ENCODE measurements at places on chromosomes 12 and 14.

GRCh38 chr12:17333287-17333686 lies 727.3 kb upstream of the LMO3 start:
- no peak for DNase-seq

- DNase-seq = no peak
Measured at GRCh38 chr14:23123419-23123818, 4.4 kb upstream of the CEBPE start.

DNA sequence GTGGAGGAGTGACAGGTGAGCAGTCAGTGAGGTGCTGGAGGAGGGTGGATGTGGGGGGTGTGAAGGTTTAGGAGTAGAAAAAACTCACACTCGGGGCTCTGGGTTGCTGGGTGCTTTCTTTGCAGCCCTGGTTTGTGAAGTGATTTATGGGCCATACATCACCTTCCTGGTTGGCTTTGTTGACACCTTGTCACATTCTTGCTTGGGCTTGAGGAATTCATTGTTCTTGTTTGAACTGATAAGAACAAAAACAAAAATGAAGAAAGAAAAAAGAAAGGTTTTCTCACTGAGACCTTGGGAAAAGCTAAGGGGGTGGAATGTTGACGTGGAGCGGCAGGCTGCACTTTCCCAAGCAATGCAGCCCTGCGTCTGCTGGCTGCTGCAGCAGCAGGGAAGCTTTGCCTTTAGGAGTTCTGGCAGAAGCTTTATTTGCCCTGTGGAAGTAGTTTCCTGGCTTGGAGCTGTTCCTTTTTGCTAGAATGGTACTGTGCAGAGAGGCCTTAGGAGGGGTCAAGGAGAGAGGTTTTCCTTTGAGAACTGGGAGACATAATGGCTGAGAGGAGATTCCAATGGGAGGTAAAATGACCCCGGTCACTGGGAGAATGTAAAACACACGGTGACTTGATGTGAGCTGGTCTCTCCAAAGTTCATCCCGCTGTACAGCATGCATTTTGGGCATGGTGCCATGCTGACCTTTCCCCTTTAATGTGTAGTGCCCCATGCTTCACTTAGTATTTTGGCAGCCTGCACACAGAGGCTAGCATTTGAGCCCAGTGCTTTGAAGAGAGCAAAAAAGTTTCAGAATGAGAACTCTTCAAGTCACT lies 52.8 kb downstream of the HMGA2 start:
- no peak for DNase-seq

GRCh38 chr14:99346470-99347080 lies 74.6 kb upstream of the BCL11B start:
- DNase-seq = no peak

- no peak for DNase-seq
Measured at GRCh38 chr12:109573914-109574244, 285 bp downstream of the MVK start.

DNA sequence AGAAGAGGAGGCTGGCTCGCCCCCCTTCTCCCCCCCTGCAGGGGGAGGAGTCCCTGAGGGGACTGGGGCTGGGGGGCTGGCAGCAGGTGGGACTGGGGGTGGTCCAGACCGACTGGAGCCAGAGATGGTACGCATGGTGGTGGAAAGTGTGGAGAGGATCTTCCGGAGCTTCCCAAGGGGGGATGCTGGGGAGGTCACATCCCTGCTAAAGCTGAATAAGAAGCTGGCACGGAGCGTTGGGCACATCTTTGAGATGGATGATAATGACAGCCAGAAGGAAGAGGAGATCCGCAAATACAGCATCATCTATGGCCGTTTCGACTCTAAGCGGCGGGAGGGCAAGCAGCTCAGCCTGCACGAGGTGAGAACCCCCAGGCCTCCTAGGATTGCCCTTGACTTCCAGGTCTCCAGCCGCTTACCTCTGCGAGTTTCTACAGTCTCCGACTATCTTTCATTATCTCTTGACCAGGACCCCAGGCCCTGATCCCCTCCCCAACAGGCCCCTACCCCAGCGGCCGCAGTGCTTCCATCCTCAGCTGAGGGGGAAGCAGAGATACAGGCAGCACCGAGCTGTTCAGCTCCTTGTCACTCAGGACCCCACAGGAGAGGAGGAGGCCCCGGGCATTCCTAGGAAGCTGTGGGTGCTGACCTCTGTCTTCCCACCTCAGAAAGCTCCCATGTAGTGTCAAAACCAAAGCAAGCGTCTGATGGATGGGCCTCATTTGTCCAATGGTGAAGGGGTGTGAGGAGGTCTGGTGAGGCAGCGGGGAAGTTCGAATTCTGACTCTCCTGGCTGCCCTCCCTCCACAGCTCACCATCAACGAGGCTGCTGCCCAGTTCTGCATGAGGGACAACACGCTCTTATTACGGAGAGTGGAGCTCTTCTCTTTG lies 3.0 kb downstream of the NAB2 start:
- DNase-seq = no peak

DNA sequence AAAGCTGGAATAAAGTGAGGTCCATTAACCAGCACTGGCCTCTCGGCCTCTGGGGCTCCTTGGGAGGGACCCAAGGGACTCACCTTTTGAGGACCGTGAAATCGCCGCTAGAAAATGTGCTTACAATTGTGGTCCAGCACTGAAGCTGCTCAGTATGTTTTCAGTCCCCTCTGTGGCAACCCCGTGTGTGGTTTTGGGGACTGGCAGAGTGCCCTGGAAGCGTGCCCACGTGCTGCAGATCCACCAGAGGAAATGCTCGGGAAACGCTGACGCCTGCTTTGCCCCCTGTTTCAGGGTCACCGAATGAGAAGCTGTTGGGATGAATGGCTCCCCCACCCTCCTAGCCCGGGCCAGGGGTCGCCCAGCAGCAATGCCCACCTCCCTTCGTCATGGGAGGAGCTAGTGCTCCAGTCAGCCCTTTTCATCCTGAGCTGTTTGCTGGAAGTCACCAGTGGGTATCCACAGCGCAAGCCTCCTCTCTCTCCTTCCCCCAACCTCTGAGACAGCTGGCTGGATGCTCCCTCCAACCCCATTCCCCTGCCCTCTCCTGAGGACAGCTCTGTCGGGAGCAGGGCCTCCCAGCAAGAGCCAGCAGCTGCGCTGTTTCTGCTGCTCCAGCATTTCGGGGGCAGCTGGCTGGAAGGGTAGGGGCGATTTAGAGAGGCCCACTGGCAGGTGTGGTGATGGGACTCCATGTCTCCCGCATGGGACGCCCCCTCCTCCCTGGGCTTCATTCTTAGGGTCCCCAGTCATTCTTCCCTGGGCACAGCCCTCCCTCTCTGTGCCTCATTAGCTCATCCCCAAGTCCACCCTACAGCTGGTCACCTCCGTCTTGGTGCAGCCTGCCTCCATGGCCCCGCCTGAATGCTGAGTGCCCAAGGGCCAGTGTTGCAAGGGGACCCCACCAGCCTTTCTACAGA lies 33.2 kb upstream of the PPP1R13B start:
- no peak for DNase-seq

DNA sequence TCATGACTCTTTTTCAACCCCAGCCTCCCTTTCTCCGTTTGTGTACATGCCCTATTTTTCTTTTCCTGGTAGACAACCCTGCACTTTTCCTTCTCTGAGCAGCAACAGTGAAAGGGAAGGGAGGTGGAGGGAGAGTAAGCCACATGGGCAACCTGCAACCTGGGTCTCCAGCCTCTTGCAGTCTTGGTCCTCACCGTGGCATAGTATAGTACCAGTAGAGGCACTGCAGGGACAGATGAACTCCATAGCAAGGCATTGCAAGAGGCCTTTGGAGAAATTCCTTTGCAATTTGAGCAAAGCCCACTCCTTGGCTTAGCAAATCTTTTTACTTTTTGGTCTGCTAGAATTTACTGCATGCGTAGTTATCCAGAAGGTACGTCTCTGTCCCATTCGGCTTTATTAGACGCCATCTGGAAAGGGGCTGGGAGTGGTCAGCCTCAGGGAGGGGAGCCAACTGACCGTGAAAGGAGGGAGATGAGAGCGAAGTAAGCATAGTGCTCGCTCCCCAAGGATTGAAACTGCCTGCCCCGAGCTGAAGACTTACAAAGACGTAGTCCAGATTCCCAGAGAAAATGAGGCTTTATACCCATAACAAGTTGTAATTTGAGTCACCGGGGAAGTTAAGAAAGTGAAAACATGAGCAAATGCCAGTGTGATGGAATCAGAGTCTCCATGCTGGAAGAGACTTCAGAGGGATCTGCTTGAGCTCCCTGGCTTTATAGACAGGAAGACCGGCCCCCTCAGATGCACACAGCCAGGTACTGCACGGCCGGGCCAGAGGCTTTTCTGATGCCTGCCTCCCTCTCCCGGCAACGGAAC lies 332.0 kb downstream of the CACNA1C start:
- DNase-seq = no peak

DNA sequence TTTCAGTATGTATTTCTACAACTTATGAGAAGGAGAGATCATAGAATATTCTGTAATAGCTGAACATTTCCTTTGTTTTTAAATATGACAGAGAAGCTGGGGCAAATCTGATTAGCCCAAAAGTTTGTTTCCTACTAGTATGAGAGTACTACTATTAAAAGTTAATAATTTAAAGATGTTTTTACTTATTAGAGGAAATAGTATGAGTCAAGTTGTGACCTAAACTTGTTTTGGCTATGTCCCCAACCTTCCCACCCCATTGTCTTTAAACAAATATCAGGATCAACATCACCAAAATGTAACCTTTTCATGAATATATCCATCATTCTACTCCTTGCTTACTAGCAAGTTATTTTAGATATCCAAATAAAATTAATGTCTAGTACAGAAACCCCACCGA lies 10.5 kb downstream of the GNPNAT1 start:
- no peak for DNase-seq

DNA sequence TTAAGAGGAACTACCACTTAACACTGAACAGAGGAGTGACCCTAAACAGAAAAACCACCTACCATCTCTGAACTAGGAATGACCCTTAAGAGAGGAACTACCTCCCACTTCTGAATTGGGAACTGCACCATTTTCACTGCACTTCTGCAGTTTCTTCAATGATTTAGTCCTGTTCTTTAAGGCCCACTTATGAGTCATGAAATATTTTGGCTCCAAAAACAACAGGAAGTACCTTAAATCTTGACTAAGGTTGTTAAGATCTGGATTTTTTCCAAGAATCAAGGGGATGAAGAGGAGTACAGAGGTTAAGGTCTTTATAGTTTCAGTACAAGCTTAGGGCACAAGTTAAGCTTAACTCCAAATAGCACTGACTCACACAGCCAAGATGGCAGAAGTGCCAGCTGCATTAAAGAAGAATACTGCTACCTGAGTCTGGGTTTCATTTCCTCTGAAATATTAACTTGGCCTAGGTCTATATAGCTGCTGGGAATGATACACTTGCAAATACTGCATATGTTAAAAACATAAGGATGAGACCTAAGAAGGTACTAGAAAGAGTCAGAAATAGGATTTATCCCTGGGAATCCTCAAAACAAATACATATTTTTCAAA lies 4.2 kb downstream of the NPC2 start:
- DNase-seq = no peak

DNA sequence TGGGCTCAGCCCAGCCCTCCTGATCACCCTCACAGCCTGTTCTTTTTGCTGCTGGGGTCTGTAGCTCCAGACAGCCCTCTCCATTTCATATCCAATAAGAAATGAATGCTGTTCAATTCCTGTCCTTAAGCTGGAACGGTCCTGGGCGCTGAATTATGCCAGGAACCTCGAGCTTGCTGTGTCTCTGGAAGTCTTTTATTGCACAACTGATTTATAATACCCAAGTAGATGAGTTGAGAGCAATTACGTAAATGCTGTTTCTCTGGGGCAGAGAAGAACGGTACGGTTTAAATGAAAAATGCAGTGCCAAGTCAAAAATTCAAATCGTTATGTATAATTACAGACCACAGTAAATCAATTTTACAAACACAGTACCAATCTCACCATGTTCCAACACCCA lies 161.0 kb downstream of the SAMD4A start:
- DNase-seq = no peak

GRCh38 chr12:12474471-12474928 lies 88.2 kb downstream of the DUSP16 start:
- no peak for DNase-seq

- DNase-seq = no peak
Measured at GRCh38 chr12:89568484-89568883, 42.6 kb upstream of the POC1B start.

GRCh38 chr12:80766897-80767296 lies 50.2 kb downstream of the MYF5 start:
- DNase-seq = no peak

DNA sequence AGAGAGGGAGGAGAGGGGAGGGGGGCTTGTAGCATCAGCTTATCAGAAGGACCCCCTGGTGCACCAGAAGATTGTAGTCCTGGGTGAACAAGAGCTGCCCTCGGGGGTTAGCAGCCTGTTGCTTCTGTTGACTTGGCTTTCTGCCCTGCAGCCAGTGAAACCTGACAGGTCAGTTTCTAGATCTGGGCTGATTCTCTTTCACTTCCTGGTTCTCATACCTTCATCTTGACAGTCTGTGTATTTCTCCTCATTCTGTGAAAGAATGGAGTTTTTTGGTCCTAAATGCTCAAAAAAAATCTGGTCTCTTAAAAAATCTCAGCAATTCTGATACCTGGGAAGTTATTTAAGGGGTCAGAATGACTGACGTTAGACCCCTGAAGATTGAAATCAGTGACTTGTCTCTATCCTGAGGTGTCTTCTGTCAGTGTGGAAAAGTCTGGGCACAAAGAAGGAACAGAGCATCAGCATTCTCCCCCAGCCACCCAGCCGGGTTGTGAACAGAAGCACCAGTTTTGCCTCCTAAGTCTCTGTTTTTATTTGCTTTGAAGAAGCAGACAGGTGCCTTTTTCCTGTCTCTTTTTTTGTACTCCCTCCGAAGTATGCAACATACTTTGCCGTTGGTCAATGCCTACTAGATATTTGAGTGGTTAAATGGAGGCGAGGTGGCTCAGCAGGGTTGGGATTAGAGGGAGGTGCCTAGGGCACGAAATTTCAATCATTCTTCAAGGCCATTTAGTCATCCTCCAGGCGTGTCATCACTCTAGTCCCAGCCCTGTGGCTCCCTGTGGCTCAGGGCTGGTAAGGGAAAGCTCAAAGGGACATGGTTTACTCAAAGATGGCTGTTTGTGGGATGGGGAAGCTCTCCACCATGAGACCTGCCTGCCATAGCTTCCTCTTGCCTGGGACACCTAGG lies 24.0 kb downstream of the TTC9 start:
- no peak for DNase-seq

GRCh38 chr14:62301080-62301479 lies 538.9 kb downstream of the SNAPC1 start:
- no peak for DNase-seq

DNA sequence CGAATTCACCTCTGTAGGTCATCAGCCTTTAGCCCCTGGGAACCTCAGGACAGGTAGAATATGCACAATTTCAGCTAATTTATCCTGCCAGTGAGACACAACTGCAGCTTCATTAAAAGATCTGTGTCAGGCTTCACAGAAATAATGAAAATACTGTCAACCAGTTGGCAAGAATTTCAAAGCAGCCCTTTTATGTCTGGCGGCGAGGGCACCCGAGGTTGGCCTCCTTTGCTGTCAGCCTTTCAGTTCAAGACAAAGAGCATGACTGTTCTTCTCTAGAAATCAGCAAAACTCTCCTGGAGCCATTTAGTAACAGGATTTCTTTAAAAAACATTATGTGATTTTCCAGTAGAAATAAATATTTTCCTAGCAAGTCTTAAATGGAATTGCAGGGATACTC lies 75.9 kb downstream of the BBS10 start:
- no peak for DNase-seq

- DNase-seq = no peak
Measured at GRCh38 chr14:33686856-33687255, 264.0 kb downstream of the EGLN3 start.
